ENCODE measurements at places on chromosomes 3 and 15.

DNA sequence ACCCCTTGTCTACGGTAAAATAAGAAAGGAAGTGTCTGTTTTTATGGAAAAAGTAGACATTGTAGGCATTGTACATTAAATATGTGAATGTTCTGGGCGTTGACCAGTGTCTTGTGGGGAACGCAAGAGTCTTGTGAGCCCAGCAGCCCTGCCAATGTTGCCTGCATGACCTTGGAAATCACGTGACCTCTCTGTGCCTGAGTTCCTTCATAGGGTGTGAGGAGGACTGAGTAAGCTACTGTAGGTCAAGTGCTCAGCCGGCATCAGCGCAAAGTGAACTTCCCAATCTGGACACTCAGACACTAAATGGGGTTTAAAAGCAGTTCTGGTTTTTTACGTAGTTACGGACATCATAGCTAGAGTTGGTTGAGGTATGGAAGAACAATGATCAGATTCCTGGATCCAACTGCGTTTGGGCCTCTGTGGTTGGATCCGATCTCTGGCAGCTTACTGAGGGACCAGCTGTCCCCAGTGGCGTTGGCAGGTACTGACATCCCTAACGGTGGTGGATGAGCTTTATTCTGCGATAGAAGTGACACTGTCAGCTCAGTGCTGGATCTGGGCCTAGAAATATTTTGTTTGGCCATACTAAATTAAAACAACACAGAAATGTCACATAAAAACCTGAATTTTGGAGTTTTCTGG, 63.8 kb downstream of the SPSB4 start:
- no peak for DNase-seq

GRCh38 chr3:119508172-119508845, 10.0 kb downstream of the TIMMDC1 start:
- DNase-seq: peak; percentile 89

- DNase-seq: no peak
Observed at GRCh38 chr3:160169139-160169976, 55.9 kb upstream of the C3orf80 start.

DNA sequence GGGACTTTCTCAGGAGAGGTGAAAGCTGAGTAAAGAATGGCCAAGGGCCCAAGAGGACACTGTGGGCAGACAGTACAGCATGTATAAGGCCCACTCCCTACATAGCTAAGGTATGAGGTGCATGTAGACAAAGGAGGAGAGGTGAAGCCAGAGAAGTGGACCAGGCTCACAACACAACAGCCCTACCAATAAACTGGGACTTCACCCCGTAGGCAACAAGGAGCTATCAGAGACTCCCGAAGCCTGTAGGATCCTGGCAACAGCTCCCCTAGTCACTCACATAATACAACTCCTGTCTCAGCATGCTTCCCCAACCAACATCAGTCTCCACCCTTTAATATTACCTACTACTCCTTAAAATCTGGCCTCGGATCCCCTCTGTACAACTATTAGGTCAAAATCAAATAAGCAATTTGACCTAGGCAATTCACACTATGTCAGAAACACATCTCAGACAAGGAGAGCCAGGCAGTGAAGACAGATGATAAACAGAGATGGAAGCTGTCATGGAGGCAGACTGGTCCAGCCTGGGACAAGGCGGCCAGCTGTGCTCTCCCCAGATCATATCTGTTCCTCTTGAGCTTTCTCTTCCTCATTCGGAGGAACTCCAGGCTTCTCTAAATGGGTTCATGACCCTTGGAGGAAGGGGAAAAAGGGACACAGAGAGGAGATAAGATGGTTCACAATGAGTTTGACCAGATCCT, 1.4 kb downstream of the XXYLT1 start:
- DNase-seq: no peak

DNA sequence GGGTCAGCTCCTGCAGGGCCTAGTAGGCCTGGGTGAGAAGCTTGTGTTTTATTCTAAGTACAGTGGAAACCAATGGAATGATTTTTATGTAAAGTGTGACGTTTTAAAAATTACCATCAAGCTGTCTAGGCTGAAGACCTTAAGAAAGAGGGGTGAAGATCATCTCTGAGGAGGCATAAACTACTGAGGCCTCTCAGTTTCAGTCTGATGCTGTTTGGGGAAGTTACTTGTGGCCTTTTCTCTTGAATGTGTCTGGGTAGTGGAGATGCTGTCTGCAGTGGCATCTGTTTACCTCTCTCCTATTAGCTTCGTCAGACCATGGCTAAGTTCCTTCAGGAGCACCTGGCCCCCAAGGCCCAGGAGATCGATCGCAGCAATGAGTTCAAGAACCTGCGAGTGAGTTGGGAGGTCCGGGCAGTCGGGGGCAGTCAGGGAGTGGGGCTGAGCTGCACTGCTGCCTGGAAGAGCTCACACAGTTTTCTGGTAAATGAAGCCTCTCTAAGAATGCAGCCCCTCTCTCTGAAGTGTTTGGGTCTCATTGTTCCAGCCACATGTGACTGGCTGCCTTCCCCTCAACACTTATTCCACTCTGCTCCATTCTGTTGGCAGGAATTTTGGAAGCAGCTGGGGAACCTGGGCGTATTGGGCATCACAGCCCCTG, 1.9 kb downstream of the IVD start:
- no peak for DNase-seq

GRCh38 chr15:77296773-77297337, 123.0 kb downstream of the PEAK1 start:
- no peak for DNase-seq

DNA sequence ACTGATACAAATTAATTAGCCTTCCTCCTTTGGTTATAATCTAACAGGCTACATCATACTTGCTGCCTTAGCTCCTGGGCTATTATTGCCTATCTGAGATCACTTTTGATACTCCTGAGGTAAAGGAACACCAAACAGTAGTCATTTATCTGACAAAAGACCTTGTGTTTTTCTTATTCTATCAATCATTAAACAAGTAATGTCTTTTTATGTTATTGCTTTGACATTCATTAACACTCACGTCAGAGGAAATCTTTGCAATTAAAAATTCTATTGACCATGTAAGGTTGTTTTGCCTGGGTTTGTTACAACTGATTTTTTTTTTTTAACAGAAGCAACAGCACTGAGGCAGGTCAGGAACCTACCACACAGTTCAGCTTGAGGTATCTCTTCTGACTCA, 366.3 kb downstream of the MECOM start:
- DNase-seq: no peak

- DNase-seq: no peak
Observed at GRCh38 chr15:91855684-91856489, 2.4 kb downstream of the SLCO3A1 start.

DNA sequence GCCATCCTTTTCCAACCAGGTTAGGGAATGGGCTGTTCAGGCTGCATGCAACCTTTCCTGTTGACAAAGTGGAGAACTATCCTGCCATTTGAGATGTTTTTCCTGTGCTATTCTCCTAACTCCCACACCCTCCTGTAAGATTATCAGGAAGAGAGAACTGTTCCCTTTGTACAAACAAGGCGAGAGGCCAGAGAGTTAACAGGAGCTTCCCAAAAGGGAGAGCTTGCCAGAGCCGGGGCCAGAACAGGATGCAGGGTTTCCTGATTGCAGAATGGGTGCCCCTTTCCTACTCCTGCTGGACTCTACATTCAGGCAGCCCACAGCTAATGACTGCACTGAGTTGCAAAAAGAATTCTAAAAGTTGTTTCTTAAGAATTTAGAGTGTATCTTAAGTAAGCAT, 17.1 kb downstream of the PML start:
- DNase-seq: no peak

DNA sequence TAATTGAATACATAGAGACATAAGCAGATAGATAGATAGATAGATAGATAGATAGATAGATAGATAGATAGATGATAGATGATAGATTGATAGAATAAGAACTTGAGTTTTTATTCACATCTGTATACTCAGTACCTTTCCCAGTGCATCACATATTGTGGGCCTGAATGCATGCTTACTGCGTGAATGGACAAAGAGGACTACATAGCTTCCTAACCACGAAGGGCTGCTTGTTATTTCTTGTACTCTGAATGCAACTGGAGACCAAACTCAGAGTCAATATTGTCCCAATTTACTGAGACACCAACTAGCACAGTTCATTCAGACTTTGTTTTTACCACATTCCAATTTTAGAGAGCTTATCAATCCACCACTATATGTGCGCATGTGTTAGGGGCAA, 422.9 kb upstream of the GRM7 start:
- DNase-seq: no peak

- no peak for DNase-seq
Observed at GRCh38 chr3:104555728-104556127, 811.0 kb upstream of the ALCAM start.

DNA sequence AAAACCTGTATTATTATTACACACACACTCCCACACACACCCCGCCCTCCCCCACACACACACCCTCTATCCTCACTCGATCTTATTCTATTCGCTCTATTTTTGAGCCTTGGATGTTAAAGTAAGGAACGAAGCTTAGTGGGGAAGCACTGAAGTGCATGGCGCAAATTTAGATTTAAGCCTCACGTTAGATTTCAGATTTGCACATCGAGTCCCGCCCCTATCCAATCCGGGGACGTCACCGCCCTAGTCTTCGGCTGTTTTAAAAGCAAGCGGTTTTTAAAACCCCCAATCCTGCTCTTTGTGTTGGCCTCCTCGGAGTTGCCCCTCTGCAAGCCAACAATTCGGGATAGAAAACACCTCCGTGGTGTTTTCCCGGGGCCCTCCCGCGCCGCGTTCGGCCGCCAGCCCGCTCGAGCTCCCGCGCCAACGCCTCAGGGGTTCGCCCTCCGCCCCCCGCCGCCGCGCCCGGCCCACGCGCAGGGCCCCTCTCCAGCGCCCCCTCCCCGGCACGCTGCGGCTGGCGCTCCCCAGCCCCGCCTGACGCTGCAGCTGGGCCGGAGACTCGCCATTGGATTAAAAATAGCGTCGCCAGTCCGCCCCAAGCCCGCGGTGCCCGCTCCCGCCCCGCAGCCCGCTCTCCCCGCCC, at the start of gene USP13:
Gene USP13, plus strand, starts transcription at position 594 of the 649 bp plus-strand sequence. CDS start 186 bp downstream, outside the sequence.
- peak; percentile 76 for DNase-seq

- DNase-seq: no peak
Observed at GRCh38 chr15:92510163-92510882, 116.6 kb downstream of the ST8SIA2 start.

- no peak for DNase-seq
Observed at GRCh38 chr3:36969540-36970432, 23.1 kb downstream of the EPM2AIP1 start.

DNA sequence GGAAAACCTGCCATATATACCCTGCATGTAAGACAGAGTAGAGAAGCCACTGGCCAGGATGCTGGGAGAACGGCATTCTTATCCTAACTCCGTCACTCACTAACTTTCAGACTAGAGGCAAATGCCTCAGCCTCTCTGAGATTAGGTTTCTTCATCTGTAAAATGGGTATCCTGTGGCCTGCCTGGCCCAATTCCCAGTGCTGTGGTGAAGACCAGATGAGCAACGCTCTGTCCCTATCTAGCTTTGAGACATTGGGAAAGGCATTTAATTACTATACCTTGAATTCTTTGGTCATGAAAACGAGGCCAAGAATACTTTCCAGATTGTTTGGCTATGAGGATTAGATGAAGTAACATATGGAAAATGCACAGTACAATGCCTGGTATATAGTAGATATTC, 35.9 kb downstream of the CEMIP start:
- no peak for DNase-seq

DNA sequence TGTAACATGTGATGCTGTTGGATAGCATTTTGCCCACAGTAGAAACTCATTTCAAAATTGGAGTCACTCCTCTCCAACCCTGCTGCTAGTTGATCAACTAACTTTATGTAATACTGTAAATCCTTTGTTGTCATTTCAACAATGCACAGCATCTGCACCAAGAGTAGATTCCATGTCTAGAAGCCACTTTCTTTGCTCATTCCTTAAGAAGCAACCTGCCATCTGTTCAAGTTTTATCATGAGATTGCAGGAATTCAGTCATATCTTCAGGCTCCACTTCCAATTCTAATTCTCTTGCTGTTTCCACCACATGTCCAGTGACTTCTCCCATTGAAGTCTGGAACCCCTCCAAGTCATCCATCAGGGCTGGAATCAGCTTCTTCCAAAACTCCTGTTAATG, 42.9 kb downstream of the AKAP13 start:
- no peak for DNase-seq

GRCh38 chr3:15512166-15512565, 9.3 kb downstream of the COLQ start:
- DNase-seq: peak; percentile 58

DNA sequence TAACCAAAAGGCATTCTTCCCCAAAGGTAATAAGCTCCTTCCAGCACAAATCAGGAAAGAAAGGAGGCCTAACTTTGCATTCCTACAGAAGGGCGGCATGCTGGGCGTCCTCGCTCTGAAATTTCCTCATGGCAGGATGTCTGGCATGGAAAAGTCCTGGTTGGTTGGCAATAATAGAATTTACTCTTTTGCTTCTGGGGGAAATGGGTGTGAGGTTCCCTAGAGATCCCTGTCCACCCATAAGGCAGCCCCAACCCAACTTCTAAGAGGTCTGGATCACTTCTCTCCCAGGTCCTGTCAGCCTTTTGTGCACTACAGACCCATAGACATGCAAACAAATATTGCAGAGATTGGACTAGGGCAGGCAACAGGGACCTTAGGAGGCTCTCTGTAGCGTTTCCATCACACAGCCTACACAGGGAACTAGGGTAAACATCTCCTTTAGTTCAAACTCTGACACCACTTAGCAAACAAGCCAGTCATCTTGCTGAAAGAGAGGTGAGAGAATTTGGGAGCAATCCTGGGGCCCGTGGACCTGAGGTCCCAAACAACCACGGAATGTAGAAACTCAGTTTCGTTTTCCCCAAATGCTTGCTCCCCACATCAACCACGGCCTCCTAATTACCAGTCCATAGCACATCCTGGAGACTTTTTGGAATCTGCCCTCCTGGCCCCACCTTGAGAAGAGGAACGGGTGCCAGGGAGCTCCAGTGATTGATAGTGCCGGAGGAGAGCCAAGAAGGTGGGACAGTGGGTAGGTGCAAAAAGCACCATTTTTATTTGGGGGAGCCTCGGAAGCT, 2.1 kb downstream of the ZIC4 start:
- no peak for DNase-seq

DNA sequence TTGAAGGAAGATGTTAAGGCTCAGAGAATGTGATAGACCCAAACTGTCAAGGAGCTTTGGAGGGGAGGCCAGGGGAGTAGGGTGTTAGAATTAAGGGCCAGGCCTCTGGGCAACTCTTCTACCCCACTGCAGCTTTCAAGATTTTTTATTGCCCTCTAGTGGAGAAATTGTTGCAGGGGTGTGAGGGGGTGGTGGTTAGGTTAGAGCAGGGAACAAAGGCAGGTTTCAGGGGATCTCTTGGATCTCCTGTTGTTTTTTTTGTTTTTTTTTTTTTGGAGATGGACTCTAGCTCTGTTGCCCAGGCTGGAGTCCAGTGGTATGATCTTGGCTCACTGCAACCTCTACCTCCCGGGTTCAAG, 1.4 kb upstream of the SEC13 start:
- DNase-seq: no peak

- no peak for DNase-seq
Observed at GRCh38 chr3:33194303-33194702, 24.3 kb downstream of the SUSD5 start.

GRCh38 chr3:38148311-38148882, 9.9 kb downstream of the MYD88 start:
- DNase-seq: no peak

GRCh38 chr3:171132873-171133272, 106.4 kb upstream of the SLC2A2 start:
- no peak for DNase-seq
